Astrocyte (in vitro differentiated cells and primary cell): ENCODE measurements at places on chromosomes 13 and 19. TPM values are rescaled to one million over a fixed set of nuclear protein-coding genes. Genes with fewer than 3 reads are reported as not detected.

DNA sequence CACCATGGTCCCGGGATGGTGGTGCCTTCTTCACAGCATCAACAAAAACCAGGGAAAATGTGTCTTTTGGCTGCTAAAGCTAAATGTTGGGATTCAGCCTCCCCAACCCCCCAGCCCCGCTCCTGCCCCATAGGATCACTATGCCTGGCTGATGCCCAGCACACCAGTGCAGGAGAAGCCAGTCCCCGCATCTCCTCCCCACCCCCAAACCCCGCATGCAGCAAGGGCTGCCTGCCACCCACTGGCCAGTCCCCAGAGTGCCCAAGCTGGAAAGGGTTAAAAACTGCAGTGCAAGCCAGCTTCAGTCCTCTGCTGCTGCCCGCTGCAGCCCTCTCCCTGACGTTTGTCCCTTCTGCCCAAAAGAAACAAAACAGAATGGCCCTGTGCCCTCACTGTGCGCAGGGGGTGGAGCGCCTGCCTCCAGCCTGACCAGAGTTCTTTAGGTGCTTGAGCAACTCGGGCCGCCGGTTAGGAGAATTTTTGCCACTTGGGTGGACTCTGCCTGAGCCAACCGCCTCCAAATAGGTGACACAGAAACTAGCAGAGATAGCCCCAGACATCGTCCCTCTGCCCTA is 3.7 kb downstream of the CALM3 start:
- H3K4me1 ChIP-seq = peaks cover 19% of the 10 kb centered on the region
- DNase-seq = no peak
- H3K27me3 ChIP-seq = no peaks in the 10 kb centered on the region
- no peak overlapping the region for H3K27ac ChIP-seq

- H3K4me1 ChIP-seq = no peaks in the 10 kb centered on the region
- DNase-seq = no peak
- H3K4me3 ChIP-seq = no peak overlapping the region
- H3K27me3 ChIP-seq = no peaks in the 10 kb centered on the region
Measured at GRCh38 chr13:90526711-90527110, 820.8 kb upstream of the MIR17HG start.

DNA sequence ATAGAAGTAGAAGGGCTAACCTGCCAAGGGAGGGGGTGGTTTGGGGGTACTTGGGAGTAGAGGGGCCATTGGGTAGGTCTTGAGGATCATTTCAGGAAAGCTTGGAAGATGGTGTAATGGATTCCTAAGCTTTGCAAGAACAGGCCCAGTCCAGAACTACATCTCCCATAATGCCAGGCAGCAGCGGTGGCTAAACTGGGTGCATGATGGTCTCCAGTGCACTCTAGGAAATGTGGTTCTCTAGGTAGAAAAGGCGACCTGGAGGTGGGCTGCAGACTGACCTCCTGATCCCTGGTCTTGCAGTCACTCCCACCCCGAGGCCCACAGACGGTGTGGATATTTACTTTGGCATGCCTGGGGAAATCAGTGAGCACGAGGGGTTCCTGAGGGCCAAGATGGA is 3.8 kb downstream of the APLP1 start:
- no peak for DNase-seq
- H3K36me3 ChIP-seq = no peaks in the 10 kb centered on the region
- peaks cover 8% of the 10 kb centered on the region for H3K4me1 ChIP-seq
- H3K27me3 ChIP-seq = peaks cover 3% of the 10 kb centered on the region

- H3K4me1 ChIP-seq = peaks cover 7% of the 10 kb centered on the region
- H3K27me3 ChIP-seq = no peaks in the 10 kb centered on the region
- H3K4me3 ChIP-seq = no peak overlapping the region
Measured at GRCh38 chr13:97211300-97211699, 10.8 kb upstream of the MBNL2 start.

- no peak for DNase-seq
- H3K4me3 ChIP-seq = no peak overlapping the region
- H3K27ac ChIP-seq = no peak overlapping the region
- no peaks in the 10 kb centered on the region for H3K36me3 ChIP-seq
- peaks cover 8% of the 10 kb centered on the region for H3K4me1 ChIP-seq
Measured at GRCh38 chr13:107770541-107770940, 444.8 kb downstream of the LIG4 start.

GRCh38 chr19:23810496-23810895 is 51.8 kb upstream of the ZNF681 start:
- no peaks in the 10 kb centered on the region for H3K36me3 ChIP-seq
- H3K4me3 ChIP-seq = no peak overlapping the region
- H3K27me3 ChIP-seq = no peaks in the 10 kb centered on the region
- no peaks in the 10 kb centered on the region for H3K4me1 ChIP-seq
- H3K27ac ChIP-seq = no peak overlapping the region

- H3K36me3 ChIP-seq = no peaks in the 10 kb centered on the region
- no peaks in the 10 kb centered on the region for H3K27me3 ChIP-seq
Measured at GRCh38 chr13:88707646-88708045, 1036.5 kb downstream of the SLITRK5 start.

DNA sequence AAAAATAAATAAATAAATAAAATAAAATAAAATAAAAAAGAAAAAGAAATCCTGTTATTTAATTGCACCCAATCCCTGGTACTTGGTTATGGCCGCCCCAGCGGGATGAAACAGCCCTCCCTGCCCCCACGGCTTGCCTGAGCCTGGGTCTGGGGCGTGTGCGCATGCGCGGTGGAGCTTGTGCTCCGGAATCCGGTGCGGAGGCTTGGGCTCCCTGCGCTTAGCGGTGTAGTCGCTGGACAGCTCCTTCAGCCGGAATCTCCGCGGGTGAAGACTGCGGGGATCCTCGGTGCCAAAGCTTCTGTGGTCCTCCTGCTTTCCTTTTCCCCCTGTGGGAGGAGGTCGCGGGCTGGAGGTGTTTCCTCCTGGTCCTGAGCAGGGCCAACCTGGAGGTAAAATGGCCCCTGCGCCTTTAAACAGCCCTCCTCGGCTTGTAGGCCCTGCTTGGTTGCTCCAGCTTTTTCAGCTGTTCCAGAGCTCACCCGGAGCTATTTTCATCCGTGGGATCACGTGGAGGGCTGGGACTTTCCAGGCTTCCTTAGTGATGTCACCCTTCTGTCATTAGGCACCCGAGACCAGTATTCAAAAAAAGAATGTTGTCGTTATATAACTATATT is at the start of gene PLA2G4C:
Gene PLA2G4C, minus strand, starts transcription at position 468 of the 617 bp plus-strand sequence. CDS start 4,288 bp downstream, outside the sequence.
- H3K36me3 ChIP-seq = no peaks in the 10 kb centered on the region
- H3K27me3 ChIP-seq = no peaks in the 10 kb centered on the region
- peaks cover 6% of the 10 kb centered on the region for H3K4me1 ChIP-seq

DNA sequence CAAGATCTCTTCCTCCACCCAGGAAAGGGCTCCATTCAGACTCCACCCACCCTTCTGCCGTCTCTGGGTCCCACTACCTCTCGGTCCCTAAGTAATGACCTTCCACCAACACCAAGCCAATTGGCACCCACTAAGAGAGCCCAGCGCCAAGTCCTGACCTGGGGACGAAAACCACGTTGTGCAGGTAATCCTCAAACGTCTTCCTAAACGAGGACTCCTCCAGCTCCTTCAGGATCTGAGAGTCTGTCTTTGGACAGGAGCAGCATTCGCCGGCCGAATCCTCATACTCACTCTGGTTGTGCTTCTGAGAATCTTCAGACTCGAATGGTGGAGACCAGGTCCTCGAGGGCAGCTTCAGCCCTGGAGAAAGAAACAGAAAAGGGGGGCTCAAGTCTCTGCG is 83.1 kb downstream of the ZNF557 start:
- H3K4me3 ChIP-seq = no peak overlapping the region
- no peak for DNase-seq
- H3K4me1 ChIP-seq = no peaks in the 10 kb centered on the region
- no peak overlapping the region for H3K27ac ChIP-seq

GRCh38 chr19:13104848-13105711 is 2.4 kb upstream of the LYL1 start:
- H3K4me1 ChIP-seq = peaks cover 5% of the 10 kb centered on the region
- no peaks in the 10 kb centered on the region for H3K27me3 ChIP-seq
- H3K4me3 ChIP-seq = no peak overlapping the region
- DNase-seq = no peak

- H3K27me3 ChIP-seq = no peaks in the 10 kb centered on the region
- peaks cover 54% of the 10 kb centered on the region for H3K36me3 ChIP-seq
- DNase-seq = no peak
- H3K4me1 ChIP-seq = no peaks in the 10 kb centered on the region
Measured at GRCh38 chr13:113635709-113636108, 22.3 kb downstream of the ATP4B start.

- H3K36me3 ChIP-seq = peaks cover 3% of the 10 kb centered on the region
- no peaks in the 10 kb centered on the region for H3K4me1 ChIP-seq
- no peaks in the 10 kb centered on the region for H3K27me3 ChIP-seq
- DNase-seq = no peak
- no peak overlapping the region for H3K27ac ChIP-seq
- no peak overlapping the region for H3K4me3 ChIP-seq
Measured at GRCh38 chr19:36106441-36106840, 4.5 kb upstream of the OVOL3 start.

DNA sequence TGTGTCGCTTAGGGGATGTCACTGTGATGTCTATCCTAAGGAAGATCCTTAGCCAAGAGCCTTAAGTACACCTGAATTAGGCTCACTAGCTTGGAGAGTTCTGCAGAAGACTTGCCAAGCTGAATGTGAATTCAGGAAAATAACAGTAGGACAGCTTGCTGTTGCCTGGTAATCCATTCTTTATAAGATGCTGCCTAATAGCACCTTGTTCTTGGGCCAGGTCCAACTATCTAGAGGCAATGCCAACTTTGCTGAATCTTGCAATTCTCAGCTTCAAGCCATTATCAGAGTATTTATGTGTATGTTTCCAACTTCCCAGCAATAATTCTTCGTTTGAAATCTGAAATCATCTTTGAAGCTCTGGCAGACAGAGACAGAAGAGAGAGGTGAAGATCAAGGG is 102.8 kb downstream of the PCDH17 start:
- DNase-seq = no peak
- no peaks in the 10 kb centered on the region for H3K27me3 ChIP-seq
- no peak overlapping the region for H3K27ac ChIP-seq
- H3K4me3 ChIP-seq = no peak overlapping the region
- H3K4me1 ChIP-seq = no peaks in the 10 kb centered on the region

DNA sequence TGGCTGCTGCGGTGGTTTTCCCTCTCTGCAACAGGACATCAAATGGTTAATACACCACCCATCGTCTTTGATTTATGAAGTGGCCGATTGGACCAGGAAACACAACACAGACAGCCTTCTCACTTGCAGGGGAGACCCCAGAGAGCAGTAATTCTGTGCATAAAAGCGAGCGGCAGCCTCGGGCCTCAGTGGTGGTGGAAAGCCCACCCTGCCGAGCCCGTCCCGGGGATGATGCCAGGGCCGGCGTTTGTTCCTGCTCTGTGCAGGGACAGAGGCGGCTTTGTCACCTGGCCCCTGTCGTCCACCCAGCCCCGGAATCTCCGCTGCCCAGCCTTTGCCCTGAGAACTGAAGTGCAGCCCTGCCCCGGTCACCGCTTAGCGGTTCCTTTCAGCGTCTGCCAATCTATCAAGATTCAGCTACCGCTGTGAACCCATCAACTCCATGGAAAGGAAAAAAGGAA is 184.4 kb downstream of the TSHZ3 start:
- no peaks in the 10 kb centered on the region for H3K36me3 ChIP-seq
- DNase-seq = peak; percentile 3
- peaks cover 2% of the 10 kb centered on the region for H3K27me3 ChIP-seq
- no peak overlapping the region for H3K27ac ChIP-seq
- no peak overlapping the region for H3K4me3 ChIP-seq

DNA sequence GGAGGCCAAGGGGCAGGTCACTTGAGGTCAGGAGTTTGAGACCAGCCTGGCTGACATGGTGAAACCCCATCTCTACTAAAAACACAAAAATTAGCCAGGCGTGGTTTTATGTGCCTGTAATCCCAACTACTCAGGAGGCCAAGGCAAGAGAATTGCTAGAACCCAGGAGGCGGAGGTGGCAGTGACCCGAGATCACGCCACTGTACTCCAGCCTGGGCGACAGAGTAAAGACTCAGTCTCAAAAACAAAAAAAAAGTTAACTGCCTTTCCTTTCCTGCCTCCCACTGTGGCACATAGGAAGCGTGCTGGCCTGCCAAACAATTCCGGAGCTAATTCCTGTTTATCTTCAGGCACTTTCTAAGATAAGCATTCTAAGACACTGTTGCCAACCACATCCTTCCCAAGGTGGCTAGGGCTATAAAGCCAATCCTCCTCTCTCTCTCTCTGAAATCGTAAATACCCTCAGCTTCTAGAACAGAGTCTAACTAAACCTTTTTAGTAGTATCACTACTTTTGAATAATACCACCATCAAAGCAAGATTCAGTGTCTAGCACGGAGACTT is 21.6 kb downstream of the SLC25A30 start:
- no peak overlapping the region for H3K4me3 ChIP-seq
- no peak overlapping the region for H3K27ac ChIP-seq
- no peaks in the 10 kb centered on the region for H3K4me1 ChIP-seq
- peaks cover 24% of the 10 kb centered on the region for H3K36me3 ChIP-seq
- no peaks in the 10 kb centered on the region for H3K27me3 ChIP-seq

GRCh38 chr13:93851236-93851635 is 624.6 kb downstream of the GPC6 start:
- no peak overlapping the region for H3K4me3 ChIP-seq
- H3K27me3 ChIP-seq = no peaks in the 10 kb centered on the region
- no peak overlapping the region for H3K27ac ChIP-seq
- H3K4me1 ChIP-seq = peaks cover 3% of the 10 kb centered on the region
- DNase-seq = no peak
- no peaks in the 10 kb centered on the region for H3K36me3 ChIP-seq

- H3K36me3 ChIP-seq = no peaks in the 10 kb centered on the region
- H3K4me1 ChIP-seq = peaks cover 7% of the 10 kb centered on the region
- H3K27ac ChIP-seq = no peak overlapping the region
- H3K27me3 ChIP-seq = peaks cover 40% of the 10 kb centered on the region
- DNase-seq = no peak
- no peak overlapping the region for H3K4me3 ChIP-seq
Measured at GRCh38 chr13:33015791-33016323, 366 bp upstream of the KL start.

The LRRC63 gene
- total RNA-seq = 0.14 TPM in 1 of 2 replicates, not detected in the other

The ACP7 gene
- not detected in 2 replicates for total RNA-seq

The RNF126 gene
- 58.3 and 58.5 TPM in 2 replicates for total RNA-seq

The MCF2L gene
- 3.4 and 4.7 TPM in 2 replicates for total RNA-seq

The MEX3D gene
- total RNA-seq = 51.8 and 52.1 TPM in 2 replicates

The FRY gene
- 4.6 and 5.3 TPM in 2 replicates for total RNA-seq

The MAMSTR gene
- total RNA-seq = 0.55 and 0.57 TPM in 2 replicates

The CYP4F8 gene
- total RNA-seq = not detected in 2 replicates
